ENCODE measurements at places on chromosomes 16 and 17.

GRCh38 chr16:10168258-10168657, 14.0 kb downstream of the GRIN2A start:
- peaks cover 9% of the 10 kb centered on the region for H3K4me1 ChIP-seq
- H3K36me3 ChIP-seq: no peaks in the 10 kb centered on the region
- no peak for DNase-seq

DNA sequence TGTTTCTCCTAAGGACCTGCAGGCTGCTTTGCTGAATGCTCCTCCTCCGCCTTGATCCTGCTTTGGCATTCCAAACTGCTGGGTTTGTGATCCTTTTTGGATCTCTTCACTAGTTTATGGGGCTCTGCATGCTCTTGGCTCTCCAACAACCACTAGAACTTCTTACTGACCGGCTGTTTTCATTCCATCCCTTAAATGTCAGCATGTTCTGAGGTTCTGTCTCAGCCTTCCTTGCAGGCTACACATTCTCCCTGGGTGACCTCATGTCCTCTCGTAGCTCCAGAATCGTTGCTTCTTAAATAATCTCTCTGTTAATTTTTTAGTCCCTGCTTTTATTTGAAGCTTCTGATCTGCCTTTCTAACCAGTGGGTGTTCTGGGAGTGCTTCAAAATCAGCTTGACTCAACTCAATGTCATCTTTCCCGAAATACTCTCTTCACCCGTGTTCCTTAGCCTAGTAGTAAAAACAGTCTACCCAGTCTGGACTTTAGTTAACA, 119.0 kb upstream of the HS3ST2 start:
- DNase-seq: no peak
- no peak overlapping the region for H3K4me3 ChIP-seq
- no peaks in the 10 kb centered on the region for H3K4me1 ChIP-seq
- H3K27ac ChIP-seq: no peak overlapping the region

- peaks cover 10% of the 10 kb centered on the region for H3K27me3 ChIP-seq
- H3K4me3 ChIP-seq: no peak overlapping the region
- no peak overlapping the region for H3K27ac ChIP-seq
- peaks cover 10% of the 10 kb centered on the region for H3K4me1 ChIP-seq
Measured at GRCh38 chr16:5042574-5043171, 8.9 kb upstream of the NAGPA start.

- H3K4me3 ChIP-seq: no peak overlapping the region
- H3K27me3 ChIP-seq: no peaks in the 10 kb centered on the region
- H3K4me1 ChIP-seq: peaks cover 21% of the 10 kb centered on the region
- H3K27ac ChIP-seq: peak overlapping the region; percentile 32
- H3K36me3 ChIP-seq: no peaks in the 10 kb centered on the region
Measured at GRCh38 chr17:65158041-65158440, 20.9 kb downstream of the RGS9 start.

DNA sequence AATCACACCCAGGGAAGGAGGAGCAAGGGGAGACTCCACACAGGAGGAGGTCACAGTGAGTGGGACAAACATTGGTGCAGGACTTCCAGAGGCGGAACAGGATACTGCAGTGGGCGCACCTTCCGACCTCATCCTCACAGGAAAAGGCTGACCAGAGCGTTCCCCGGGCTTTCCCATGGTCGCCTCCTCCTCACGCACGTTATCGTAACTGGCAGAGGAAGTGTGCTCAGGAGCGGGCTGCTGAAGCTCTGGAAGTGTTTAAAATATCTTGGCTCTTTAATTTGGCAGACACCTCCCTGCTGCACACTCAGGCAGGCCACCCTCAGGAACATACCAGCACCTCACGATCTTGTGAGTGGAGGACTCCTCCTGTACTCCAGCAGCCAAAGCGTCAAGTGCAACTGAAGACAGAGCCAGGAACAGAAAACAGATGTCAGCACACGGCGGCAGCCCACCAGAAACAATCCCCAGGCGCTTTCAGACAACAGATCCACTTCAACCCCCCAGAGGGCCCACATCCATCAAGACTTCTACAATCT, 17.5 kb downstream of the FANCA start:
- DNase-seq: no peak
- no peaks in the 10 kb centered on the region for H3K27me3 ChIP-seq
- no peak overlapping the region for H3K4me3 ChIP-seq
- H3K36me3 ChIP-seq: peaks cover 60% of the 10 kb centered on the region
- H3K4me1 ChIP-seq: no peaks in the 10 kb centered on the region

- no peak overlapping the region for H3K4me3 ChIP-seq
- no peaks in the 10 kb centered on the region for H3K4me1 ChIP-seq
- DNase-seq: no peak
- no peak overlapping the region for H3K27ac ChIP-seq
Measured at GRCh38 chr17:62882878-62883277, 74.8 kb upstream of the MARCHF10 start.

DNA sequence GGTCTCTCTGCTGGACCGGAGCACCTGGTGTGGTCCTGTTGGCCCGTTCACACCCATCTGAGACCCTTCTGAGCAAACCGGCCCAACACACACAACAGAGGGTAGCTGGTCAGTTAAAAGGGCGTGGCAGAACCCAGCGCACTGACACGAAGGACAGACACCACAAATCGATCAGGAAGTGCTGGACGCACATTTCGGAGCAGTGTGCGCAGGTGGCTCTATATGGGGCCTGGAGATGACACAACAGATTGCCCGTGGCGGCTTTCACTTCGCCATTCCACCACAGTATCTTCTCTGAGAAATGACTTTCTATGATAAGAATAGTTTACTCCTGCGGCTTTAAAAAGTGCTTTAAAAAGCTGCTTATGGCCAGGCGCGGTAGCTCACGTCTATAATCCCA, 12.5 kb downstream of the CCDC57 start:
- no peak overlapping the region for H3K4me3 ChIP-seq
- peaks cover 3% of the 10 kb centered on the region for H3K36me3 ChIP-seq
- H3K27me3 ChIP-seq: no peaks in the 10 kb centered on the region
- no peak for DNase-seq

DNA sequence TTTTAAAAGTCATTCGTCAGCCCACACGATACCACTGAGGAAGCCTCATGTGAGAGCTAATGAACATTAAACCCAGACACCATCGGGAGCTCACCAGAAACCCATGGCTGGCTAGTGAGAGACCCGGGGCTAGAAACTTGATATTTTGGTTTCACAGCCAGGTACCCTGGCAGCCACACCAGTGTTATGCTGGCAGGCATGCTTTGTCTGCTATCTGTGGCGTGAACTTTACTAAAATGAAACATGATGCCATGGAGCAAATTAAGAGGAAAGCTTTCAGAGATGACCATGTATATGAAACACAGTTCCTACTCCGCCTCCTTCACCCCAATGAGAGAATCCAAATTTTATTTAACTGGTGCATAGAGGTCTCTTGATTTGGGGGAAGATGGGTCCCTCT, 291.2 kb downstream of the IRX3 start:
- no peak overlapping the region for H3K4me3 ChIP-seq
- peaks cover 28% of the 10 kb centered on the region for H3K4me1 ChIP-seq
- no peaks in the 10 kb centered on the region for H3K36me3 ChIP-seq
- no peak overlapping the region for H3K27ac ChIP-seq
- no peak for DNase-seq
- no peaks in the 10 kb centered on the region for H3K27me3 ChIP-seq

DNA sequence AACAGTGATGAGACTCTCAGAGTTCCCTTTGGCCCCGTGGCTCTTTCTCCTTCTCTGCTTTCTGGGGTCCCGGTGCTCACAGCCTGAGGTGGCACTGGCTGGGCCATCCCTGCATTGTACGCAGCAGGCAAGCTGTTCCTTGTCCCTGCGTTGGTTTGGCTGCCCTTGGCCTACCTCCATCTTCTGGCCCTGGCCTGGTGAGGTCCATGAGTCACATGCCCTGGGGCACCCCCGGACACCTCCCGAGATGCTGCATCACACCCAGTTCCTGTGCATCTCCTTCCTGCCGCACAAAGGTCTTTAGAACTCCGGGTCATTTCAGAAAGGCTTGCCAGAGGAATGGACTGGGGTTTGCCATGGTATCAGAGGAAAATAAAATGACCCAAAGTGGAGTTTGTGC, 9.5 kb downstream of the SULT1A2 start:
- H3K36me3 ChIP-seq: peaks cover 15% of the 10 kb centered on the region
- DNase-seq: no peak
- H3K27me3 ChIP-seq: no peaks in the 10 kb centered on the region
- no peak overlapping the region for H3K27ac ChIP-seq

DNA sequence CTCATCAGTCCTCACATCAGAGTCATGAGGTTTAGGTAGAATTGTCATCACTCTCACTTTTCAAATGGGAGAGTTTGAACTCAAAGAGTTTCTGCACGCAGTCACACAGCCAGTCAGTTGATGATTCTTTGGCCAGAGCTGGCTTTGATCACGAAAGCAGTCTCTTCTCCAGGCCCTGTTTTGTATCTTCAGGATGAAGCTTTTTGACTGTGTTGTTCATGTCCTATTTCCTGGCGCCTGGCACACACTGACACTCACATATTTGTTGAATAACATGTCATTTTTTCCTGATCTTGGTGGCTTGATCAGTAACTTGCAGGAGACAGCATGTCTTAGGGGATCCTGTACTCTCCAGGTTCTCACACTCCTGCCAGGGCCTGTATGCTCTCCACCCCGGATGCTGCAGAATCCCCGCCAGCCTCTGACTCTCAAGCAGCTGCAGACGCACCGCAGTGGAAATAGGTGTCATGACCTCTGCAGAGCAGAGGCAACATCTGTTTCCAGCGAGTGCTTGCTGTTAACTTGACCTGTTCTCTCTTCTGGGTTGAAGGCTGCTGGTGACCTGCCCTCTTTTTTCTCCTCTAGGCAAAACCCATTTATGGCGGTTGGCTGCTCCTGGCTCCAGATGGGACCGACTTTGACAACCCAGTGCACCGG, 33.0 kb downstream of the MPRIP start:
- H3K27me3 ChIP-seq: no peaks in the 10 kb centered on the region
- peak overlapping the region; percentile 48 for H3K27ac ChIP-seq
- no peak overlapping the region for H3K4me3 ChIP-seq
- no peaks in the 10 kb centered on the region for H3K4me1 ChIP-seq
- peaks cover 10% of the 10 kb centered on the region for H3K36me3 ChIP-seq
- DNase-seq: no peak

- 0 out of 2 replicates have a peak overlapping the region, but pooled peaks have one; percentile 37 for H3K27ac ChIP-seq
- H3K27me3 ChIP-seq: no peaks in the 10 kb centered on the region
- no peak overlapping the region for H3K4me3 ChIP-seq
Measured at GRCh38 chr16:75398333-75398732, 35.0 kb downstream of the CFDP1 start.

DNA sequence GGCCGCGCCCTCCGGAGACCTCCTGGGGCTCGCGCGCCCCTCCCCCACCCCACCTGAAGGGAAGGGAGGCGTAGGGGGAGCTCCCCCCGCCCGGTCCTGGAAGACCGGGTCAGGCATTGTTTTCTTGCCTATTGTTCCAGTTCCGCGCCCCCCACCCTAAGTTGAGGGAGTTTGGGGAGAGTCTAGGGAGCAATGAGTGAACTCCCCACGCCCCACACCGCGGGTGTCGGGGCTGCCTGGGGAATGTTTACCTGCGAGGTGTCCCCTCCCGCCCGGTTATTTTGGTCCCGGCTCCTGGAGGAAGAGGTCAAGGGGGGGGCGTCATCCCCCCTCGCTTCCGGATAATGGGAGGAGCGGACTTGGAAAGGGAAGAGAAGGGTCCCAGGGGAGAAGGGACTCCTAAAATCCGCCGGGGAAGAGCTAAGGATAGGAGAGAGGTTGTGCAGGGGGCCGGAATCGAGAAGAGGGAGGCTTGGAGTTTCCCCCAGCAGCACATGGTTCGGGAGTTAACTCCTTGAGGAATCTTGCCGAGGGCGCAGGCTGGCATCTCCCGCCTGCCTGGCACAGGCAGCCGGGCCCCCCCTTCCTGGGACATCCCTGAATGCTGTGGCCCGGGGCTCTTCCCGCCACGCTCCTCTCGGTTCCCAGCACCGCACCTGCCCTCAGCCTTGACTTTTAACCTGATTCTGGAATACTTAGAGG, 881 bp downstream of the MLLT6 start:
- H3K4me1 ChIP-seq: peaks cover 55% of the 10 kb centered on the region
- H3K4me3 ChIP-seq: peak overlapping the region; percentile 77
- 0 out of 2 replicates have a peak, but pooled peaks cover 3% of the 10 kb centered on the region for H3K36me3 ChIP-seq
- H3K27me3 ChIP-seq: peaks cover 79% of the 10 kb centered on the region
- peak overlapping the region; percentile 17 for H3K27ac ChIP-seq

- H3K4me3 ChIP-seq: no peak overlapping the region
- no peaks in the 10 kb centered on the region for H3K36me3 ChIP-seq
- H3K27ac ChIP-seq: no peak overlapping the region
- H3K4me1 ChIP-seq: no peaks in the 10 kb centered on the region
- H3K27me3 ChIP-seq: no peaks in the 10 kb centered on the region
Measured at GRCh38 chr16:53528797-53529196, 25.8 kb upstream of the AKTIP start.

DNA sequence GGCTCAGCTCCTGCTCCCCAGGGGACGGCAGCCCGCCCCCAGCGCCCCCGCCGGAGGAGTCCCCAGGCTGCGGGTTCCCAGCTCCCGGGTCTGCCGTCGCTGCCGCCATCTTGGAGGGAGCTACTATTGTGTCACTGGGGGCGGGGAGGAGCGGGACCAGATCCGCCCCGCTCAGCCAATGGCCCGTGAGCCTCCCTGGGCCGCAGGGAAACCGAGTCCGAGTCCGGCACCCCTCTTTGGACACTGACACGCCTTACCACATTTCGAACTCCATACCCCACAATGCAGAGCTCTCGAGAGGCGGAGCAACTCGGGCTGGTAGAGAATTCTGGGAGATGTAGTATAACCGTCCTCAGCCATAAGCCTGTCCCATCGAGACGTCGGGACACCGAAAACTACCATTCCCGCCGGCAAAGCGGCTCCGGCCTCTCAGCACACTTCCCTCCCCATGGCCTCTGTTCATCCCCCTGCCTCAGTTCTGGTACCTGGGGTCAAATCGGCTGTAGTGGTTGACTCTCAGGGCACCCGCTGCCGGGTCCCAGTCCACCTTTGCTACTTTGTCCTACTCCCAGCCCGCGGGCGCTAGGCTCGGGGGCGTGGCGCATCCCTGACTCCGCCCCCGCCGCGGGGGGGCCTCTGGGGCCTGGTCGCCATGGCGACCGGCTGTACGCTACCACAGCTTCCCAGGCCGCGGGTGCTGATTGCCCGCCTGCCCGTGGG, at the start of the genes RANBP10 and TSNAXIP1:
RANBP10 (minus strand) TSS at position 133 of the 720 bp plus-strand sequence; CDS start at position 109, 24 bp downstream.
TSNAXIP1 (plus strand) TSS at position 462 of the 720 bp plus-strand sequence. CDS start 261 bp downstream, outside the sequence.
- H3K27me3 ChIP-seq: no peaks in the 10 kb centered on the region
- peaks cover 5% of the 10 kb centered on the region for H3K4me1 ChIP-seq
- peak within 1 kb of the TSS; percentile 92 for H3K27ac ChIP-seq
- H3K4me3 ChIP-seq: peak within 1 kb of the TSS; percentile 92
- DNase-seq: peak; percentile 98

DNA sequence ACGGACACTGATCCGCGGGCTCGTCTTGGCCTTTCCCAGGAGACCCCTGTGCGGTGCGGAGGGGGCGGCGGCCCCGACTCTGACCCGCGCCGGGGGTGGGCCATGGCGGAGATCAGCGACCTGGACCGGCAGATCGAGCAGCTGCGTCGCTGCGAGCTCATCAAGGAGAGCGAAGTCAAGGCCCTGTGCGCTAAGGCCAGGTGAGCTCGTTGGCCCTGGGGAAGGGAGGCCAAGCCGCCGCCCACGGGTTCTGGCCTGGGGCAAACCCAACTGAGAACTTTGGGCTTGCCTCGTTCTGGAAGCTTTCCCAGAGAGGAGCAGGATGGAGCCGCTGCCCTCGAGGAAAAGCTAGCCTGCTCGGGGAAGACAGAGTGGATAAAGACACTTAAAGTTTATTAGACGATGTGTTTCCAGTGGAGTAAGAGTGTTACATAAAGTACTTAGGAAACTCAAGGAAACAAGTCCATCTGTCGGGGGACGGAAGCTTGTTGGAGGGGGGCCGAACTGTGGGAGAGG, 540 bp downstream of the PPP4C start:
- DNase-seq: no peak
- no peaks in the 10 kb centered on the region for H3K27me3 ChIP-seq
- H3K4me1 ChIP-seq: peaks cover 22% of the 10 kb centered on the region
- peak overlapping the region; percentile 61 for H3K27ac ChIP-seq
- H3K4me3 ChIP-seq: peak overlapping the region; percentile 89
- peaks cover 43% of the 10 kb centered on the region for H3K36me3 ChIP-seq
